ENCODE measurements at places on chromosomes 7 and 10.

GRCh38 chr7:33700001-33700899 lies 205.1 kb upstream of the BMPER start:
- no peak for DNase-seq

DNA sequence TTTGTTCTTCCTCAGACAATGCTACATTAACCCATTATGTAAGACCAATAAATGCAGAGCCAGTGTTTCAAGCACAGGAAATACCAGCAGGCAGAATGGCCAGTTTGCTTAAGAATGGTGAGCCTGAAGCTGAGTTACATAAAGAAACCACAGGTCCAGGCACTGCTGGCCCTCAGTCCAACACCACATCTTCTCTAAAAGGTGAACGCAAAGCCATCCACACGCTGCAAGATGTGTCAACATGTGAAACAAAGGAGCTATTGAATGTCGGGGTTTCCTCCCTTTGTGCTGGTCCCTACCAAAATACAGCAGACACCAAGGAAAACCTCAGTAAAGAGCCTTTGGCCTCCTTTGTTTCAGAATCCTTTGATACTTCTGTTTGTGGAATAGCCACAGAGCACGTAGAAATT lies 63.8 kb downstream of the TASOR2 start:
- no peak for DNase-seq

DNA sequence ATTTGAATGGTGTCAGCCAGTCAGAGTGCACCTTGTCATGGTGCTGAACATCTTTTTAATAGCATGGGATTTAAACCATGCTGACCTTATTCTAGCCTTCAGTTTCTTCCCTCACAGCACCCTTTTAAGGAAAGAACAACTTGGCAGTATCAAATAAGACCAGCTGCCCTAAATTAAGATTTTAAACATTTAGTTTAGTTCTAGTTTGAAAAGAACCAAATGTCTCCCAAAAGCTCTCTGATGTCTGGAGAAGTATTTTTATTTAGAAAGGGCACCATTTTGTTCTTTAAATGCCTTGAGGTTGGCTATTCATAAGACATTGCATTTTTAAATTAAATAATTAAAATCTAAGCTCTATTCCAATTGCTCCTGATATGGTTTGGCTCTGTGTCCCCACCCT lies 121.1 kb downstream of the CCDC3 start:
- no peak for DNase-seq

DNA sequence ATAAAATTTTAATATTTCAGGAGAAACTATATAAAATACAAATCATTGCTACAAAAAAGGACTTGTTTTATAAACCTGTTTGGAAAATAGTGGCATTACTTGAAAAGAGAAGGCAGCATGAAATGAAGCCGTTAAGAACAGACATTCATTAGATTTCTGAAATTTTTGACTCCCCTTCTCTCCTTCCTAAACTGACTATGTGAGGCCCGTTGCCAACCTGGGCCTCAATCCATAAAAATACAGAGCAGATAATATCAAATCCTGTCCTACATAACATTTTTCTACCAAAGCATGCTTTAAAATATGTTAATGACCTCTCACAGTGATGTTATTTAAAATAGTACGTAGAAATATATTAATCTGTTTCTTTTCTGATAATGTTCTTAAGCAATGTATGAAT lies 34.5 kb upstream of the ING3 start:
- no peak for DNase-seq
